K562 (cell line): ENCODE measurements at places on chromosomes 2 and 18. TPM values are rescaled to one million over a fixed set of nuclear protein-coding genes. Genes with fewer than 3 reads are reported as not detected.

DNA sequence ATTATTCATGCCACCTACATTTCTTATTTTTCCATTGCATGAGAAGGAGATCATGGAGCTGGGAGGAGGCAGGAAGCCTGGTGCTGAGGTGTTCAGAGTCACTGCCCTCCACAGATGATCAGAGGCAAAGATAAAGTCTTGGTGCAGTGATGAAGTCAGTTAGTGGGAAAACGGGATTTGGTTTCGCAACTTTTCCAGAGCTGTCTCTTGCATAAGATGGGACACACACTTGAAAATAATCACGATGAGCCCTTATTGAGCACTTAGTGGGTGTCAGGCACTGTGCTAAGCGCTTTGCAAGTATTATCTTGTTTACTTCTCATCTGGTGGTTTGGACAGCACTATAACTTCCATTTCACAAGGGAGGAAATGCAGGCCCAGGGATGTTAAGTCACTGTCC lies 222.1 kb upstream of the SMAD2 start:
- DNase-seq = no peak

DNA sequence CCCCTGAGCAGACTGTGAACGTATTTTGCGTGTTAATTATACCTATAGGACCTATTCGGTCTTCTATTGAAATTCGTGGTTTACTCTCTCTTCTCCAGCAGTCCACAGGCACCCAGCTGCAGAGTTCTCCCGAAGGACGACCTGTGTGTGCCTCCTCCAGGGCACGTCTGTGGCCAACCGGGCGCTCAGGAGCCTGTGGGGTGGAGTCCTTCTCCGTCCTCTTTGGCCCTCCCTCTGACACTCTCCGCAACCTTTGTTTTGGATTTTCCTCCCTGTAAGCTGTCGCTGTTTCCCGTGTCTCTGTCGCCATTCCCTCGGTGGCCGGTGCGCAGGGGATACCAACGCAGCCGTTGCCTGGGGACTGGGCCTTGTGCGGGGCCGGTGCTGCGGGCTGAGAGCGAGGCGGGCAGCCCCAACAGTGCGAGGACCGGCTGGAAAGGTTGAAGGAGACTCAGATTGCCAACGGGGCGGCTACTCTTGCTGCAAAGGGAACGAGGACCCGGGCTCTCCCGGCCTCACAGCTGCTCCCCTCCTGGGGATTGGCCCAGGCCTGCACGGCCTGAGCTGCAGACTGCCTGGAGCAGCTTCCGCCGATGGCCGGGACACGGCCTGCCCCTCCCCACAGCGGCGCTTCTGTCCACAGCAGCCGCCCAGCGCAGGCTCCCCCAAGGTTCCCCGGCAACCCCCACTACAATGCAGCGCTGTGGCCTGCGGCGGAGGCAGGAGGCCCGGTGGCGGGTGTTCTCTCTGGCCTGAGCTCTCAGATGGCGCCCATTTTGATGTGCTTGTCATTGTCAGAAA lies 221.0 kb downstream of the MTX2 start:
- peak; percentile 25 for DNase-seq

- DNase-seq = peak; percentile 65
These were observed 25.2 kb downstream of the MOCOS start for GRCh38 chr18:36212301-36213171.

DNA sequence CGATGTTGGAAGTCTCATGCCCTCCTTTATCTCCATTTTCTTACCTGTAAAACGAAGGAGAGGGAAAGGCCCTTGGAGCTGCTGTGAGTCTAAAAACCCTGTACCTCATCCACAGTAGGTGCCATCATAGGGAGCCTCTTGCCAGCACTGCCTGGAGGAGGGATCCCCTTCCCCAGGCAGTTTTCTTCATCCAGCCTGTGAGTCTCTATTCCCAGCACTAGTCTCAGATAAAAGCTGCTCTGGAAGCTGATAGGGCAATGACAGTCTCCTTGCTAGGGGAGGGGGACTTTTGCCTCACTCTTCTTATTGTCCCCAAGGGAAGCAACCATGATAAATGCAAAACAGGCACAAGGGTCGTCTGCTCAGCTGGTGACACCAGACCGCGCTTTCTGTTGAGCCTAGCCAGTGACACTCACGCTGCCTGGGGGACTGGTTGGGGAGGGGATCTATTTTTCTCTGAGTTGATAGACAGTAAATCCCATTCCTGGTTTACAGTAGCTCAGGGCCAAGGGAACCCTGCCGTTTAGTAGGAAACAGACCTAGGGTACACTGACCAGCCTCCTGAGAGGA lies 139.5 kb upstream of the NABP1 start:
- no peak for DNase-seq

DNA sequence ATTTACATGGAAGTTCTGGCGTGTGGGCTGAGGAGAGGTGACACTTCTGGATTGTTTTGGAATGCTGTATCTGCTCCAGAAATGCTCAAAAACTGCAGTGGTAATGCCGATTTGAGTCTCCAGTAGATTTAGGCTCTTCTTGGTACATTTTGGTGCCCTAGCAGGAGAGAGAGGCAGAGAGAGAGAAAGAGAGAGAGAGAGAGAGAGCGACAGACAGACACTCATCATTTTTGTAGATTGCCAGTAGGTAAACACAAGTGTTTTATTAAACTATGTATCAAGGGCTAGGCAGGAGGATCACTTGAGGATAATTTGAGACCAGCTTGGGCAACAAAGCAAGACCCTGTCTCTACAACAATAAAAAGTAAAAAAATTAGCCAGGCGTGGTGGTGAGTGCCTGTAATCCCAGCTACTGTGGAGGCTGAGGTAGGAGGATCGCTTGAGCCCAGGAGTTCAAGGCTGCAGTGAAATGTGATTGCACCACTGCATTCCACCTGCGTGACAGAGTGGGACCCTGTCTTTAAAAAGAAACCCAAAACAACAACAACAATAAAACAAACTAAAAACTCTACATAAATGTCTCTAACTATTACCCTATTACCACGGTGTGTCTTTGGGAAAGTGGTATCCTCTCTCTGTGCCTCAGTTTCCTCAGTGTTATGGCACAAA lies 60.2 kb downstream of the GATA6 start:
- DNase-seq = no peak

- no peak for DNase-seq
These were observed 125.6 kb upstream of the RPRM start for GRCh38 chr2:153604133-153604532.

- DNase-seq = no peak
These were observed 69.0 kb downstream of the CTAGE1 start for GRCh38 chr18:22348521-22349316.

DNA sequence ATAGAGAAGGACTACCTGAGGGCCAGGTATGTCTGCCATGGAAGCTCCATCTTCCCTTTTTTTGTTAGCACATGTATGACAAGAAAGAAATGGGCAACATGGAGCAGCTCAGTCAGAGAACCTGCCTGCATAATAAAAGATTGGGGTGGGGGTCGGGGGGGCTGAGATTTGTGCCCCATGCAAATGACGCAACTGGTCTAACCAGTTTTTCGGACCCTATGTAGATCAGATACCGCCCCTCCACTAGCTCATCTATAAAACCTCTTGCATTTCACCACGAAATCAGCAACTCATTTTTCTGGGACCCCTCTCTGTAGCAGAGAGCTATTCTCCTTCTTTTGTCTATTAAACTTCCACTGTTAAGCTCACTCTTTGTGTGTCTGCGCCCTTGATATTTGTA lies 657.2 kb downstream of the ERBB4 start:
- no peak for DNase-seq

DNA sequence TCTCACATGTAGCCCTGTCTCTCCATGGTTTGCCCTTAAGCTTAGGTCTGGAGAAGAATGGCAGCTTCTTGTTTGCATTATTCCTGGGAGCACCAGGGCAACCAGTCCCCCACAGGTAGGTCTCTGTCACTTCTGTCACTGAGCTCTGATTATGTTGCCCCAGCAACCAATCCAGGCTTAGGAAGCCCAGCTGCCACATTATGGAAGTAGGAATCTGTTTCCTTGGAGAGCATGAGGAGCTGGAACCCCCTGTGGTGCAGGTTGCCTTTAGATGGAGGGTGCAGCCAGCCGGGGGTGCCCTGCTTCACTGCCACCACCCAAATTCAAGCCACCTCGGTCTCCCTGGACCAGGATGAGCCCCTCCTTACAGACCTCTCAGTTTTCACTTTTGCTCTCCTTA lies 4.8 kb downstream of the RESP18 start:
- DNase-seq = no peak

DNA sequence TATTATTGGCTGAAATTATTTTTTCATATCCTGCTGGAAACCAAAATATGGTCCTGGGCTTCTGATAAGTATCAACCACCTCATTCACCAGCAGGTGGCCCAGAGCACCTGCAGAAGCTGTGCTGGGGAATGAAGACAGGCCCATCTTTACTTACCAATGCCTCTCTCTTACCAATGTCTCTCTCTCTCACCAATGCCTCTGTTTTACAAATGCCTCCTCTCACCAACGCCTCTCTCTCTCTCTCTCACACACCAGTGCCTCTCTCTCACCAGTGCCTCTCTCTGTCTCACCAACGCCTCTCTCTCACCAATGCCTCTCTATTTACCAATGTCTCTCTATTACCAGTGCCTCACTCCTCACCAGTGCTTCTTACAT lies 2.3 kb upstream of the MAL start:
- no peak for DNase-seq

DNA sequence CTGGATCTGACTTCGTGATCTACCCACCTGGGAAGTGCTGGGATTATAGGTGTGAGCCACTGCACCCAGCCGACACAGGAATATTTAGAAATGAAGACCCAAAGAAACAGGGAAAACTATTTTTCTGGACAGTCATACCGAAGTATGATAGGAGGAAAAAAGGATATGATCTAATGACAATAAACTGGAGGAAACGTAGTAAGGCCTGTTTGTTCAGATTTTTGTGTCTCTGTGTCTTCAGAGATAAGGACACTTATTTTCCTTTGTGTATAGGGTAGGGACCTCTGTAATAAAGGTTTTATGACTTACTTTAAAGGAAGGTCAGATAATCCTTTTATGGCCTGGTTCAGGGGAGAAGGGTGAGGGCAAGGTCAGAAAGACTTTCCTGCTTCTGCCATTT lies 55.9 kb downstream of the GTF2A1L start:
- no peak for DNase-seq

DNA sequence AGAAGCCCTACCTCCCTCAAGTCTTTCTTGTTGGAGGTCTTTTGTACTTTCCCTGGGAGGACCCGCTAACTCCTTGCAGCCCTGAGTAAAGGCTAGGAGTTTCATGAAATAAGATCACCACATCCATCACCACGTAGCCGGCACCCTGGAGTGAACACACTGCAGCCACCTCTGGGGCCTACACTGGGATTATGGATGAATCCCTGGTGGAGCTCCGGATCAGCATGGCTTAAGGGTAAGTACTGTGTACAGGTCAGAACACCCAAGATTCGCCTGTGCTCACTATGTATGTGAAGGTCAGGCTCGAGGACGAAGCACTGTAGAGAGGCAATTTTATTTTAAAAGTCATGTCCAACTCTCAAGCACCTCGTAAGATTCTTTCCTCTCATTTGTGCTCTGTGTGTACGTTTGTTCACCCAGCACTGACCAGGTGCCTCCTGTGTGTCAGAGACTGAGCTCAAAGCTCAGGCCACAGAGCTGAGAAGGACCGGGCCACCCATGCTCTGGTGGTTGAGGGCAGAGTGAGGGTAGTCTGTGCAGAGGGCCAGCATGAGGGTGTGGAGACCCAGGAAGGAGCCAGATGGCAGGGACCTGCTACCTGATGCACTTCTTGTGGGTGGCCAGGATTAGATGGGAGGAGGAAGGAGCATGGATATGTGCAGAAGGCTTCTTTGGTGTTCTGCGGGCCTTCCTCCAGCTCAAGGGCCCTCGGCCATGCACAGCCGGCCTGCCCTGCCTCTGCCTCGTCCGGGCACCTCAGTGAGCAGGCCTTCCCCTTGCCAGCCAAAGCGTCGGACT lies 66.7 kb upstream of the TFCP2L1 start:
- DNase-seq = no peak

- DNase-seq = no peak
These were observed 21.2 kb upstream of the RPL37A start for GRCh38 chr2:216477283-216478035.

- DNase-seq = no peak
These were observed 541.9 kb downstream of the TMX3 start for GRCh38 chr18:68172842-68173549.

DNA sequence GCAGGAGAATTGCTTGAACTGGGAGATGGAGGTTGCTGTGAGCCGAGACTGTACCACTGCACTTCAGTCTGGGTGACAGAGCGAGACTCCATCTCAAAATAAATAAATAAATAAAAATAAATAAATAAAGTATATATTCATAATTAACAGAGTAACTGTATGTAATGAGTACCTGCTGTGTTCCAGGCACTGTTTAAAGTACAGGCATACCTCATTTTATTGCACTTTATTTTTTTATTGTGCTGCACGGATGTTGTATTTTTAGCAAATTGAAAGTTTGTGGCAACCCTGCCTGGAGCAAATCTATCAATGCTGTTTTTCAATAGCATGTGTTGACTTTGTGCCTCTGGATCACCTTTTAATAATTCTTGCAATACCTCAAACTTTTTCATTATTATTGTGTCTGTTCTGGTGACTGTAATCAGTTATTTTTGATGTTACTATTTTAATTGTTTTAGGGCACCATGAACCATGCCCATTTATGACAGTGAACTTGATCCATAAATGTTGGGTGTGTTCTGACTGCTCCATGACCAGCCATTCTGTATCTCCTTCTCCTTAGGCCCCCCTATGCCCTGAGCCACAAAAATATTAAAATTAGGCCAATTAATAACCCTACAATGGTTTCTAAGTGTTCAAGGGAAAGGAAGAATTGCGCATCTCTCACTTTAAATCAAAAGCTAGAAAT lies 27.5 kb upstream of the CD8A start:
- no peak for DNase-seq

GRCh38 chr2:170411660-170412059 lies 233.7 kb downstream of the MYO3B start:
- no peak for DNase-seq

GALNT13 gene
- total RNA-seq = not detected in 2 replicates

IL37 gene
- not detected in 2 replicates for total RNA-seq

ITGA4 gene
- 0.80 and 1.1 TPM in 2 replicates for total RNA-seq

TRAPPC8 gene
- total RNA-seq = 44.6 and 52.4 TPM in 2 replicates

SERPINB12 gene
- total RNA-seq = not detected in 2 replicates

ASB3 gene
- 17.0 and 18.9 TPM in 2 replicates for total RNA-seq
